ENCODE measurements at places on chromosomes 11 and 22. TPM values are rescaled to one million over a fixed set of nuclear protein-coding genes. Genes with fewer than 3 reads are reported as not detected.

RFPL1 gene
- not detected for total RNA-seq

DAGLA gene
- 0.94 TPM for total RNA-seq

AQP11 gene
- 0.10 TPM for total RNA-seq

CHRM1 gene
- total RNA-seq = not detected

GRAP2 gene
- total RNA-seq = 94.1 TPM

KRTAP5-10 gene
- total RNA-seq = not detected

CTSW gene
- 130 TPM for total RNA-seq
